ENCODE measurements at places on chromosomes 16 and 17. TPM values are rescaled to one million over a fixed set of nuclear protein-coding genes. Genes with fewer than 3 reads are reported as not detected.

The RNF222 gene
- total RNA-seq: not detected

The EME2 gene
- 4.6 TPM for total RNA-seq

The TERB1 gene
- total RNA-seq: under 0.01 TPM

The GCGR gene
- not detected for total RNA-seq

The MYH11 gene
- under 0.01 TPM for total RNA-seq

The GPR142 gene
- not detected for total RNA-seq

The GRAPL gene
- total RNA-seq: 56.0 TPM

The CTF1 gene
- total RNA-seq: 0.13 TPM

The KIF2B gene
- not detected for total RNA-seq

The KCNH4 gene
- 0.13 TPM for total RNA-seq

The KRTAP2-1 gene
- total RNA-seq: not detected

The CCL4 gene
- not detected for total RNA-seq

The PLEKHM1 gene
- total RNA-seq: 21.7 TPM

The TLCD1 gene
- 0.89 TPM for total RNA-seq

Measured in dermis microvascular lymphatic vessel endothelial cell (primary cell).